ENCODE measurements at places on chromosomes 2 and 18. TPM values are rescaled to one million over a fixed set of nuclear protein-coding genes. Genes with fewer than 3 reads are reported as not detected.

REG1A gene
- not detected for total RNA-seq

TNS1 gene
- total RNA-seq, result 3.2 TPM

COX5B gene
- total RNA-seq, result 246 TPM

DNA sequence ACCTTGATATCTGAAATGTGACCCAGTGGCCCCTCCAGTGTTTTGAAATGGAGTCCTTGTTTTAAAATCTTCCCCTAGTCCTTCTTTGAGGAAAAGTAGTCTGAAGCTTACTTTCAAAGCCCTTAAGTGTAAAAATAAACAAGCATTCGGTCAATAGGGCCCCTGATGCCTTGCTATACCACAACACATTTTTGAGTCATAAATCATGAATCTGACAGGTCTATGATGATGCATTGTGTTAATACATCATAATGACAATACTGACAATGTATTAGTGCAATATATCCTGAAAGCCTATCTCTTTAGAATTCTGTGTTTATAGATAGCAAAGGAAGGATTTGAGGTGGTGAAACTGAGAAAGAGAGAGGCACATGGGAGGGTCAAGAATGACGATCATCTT is 464.2 kb downstream of the MEIS1 start:
- no peak for DNase-seq

IHH gene
- 0.11 TPM for total RNA-seq

- no peak for DNase-seq
Measured at GRCh38 chr18:33014060-33014796, 241.4 kb upstream of the KLHL14 start.

GRCh38 chr2:209977386-209978239 is 24.8 kb upstream of the RPE start:
- DNase-seq, result no peak

PROM2 gene
- total RNA-seq, result 4.0 TPM

ATP6V1B1 gene
- total RNA-seq, result not detected

DNA sequence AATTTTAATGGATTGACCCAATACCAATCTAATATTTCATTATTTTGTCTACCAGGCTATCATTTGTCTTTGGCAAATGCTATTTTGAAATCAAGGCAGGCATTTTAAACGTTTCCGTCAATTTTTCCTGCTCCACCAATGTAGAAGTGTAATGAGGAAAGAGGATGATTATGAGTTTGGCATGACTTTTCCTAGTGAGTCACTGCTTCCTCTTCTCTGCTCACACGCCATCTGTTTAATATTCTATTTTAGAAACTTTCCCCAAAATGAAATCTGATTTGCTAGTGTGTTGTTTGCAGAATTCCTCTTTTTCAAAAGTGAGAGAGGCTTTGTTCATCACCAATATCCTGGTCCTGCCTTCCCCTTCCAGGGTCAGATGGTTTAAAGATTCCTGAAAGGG is 42.5 kb upstream of the PID1 start:
- DNase-seq, result no peak

DNA sequence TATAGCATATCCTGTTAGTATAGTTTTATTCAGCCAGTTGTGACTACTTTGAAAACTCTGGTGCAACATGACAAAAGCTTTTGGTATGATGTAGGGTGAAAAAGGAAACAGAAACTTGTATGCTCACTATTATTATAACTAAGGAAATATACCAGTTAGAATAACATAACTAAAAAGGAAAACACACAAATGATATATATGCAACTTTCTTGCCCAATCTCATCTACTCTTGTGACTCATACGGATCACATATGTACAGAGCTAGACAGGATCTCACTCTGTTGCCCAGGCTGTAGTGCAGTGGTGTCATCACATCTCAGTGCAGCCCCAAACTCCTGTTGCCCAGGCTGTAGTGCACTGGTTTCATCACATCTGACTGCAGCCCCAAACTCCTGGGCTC is 12.4 kb upstream of the TLK1 start:
- DNase-seq, result no peak

KCNF1 gene
- 3.2 TPM for total RNA-seq

ADD2 gene
- 124 TPM for total RNA-seq

XDH gene
- total RNA-seq, result 1.6 TPM

- DNase-seq, result no peak
Measured at GRCh38 chr2:161905389-161906046, 168.5 kb downstream of the DPP4 start.

GRCh38 chr2:196144513-196145126 is 26.8 kb downstream of the STK17B start:
- DNase-seq, result no peak

KRTCAP3 gene
- total RNA-seq, result 57.3 TPM

STARD6 gene
- total RNA-seq, result not detected

GRCh38 chr2:177419274-177419673 is 26.7 kb downstream of the AGPS start:
- DNase-seq, result no peak

SPAST gene
- total RNA-seq, result 30.8 TPM

TLX2 gene
- 0.20 TPM for total RNA-seq

- DNase-seq, result no peak
Measured at GRCh38 chr2:170498619-170499018, 216.5 kb upstream of the SP5 start.

DNA sequence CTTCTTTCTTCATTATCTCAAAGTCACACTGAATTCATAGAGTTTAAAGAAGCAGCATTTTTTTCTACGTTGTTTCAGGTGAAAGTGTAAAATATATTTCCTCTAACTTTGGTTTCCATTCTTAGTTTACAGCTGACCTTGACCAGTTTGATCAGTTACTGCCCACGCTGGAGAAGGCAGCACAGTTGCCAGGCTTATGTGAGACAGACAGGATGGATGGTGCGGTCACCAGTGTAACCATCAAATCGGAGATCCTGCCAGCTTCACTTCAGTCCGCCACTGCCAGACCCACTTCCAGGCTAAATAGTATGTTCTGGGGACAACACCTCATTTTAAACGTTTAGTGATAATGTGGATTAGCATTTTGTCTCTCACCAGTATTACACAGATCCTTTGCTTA is 82.4 kb downstream of the PTRHD1 start:
- DNase-seq, result no peak

DPP4 gene
- total RNA-seq, result 2.8 TPM

DNA sequence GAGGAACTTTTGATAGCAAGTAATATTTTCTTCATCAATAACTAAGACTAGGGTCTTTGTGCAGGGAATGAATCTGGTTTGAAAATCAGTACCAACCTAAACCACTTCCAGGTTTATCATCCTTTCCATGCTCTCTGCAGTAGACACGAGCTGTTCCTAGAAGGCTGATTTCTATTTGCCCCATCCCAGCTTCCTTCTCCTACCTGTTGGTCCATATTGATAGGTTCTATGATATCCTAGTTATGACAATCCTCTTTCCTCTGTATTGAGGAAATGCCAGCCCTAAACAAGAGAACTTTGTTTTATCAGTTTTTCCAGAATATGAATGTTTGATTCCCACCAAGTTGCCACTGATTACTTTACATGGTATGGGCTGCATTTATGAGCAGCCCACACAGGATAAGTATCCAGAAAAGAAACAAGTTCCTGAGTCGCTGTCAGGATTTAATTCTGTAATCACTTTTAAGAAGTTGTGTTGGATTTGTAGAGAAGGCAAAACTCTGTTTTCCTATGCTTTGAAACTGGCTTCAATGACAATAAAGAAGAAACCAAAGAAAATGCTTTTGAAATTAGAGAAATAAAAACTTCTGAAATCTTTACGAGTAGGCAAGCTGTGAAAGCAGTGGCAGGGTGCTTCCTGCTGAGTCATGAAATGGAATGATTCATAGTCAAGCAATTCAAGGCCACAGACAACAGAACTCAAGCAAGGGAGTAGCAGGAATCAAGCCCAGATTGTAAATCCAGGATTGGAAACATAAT is 37.3 kb upstream of the TANK start:
- DNase-seq, result no peak

RAB1A gene
- 112 TPM for total RNA-seq

KIDINS220 gene
- 29.3 TPM for total RNA-seq

GRCh38 chr2:102111823-102112222 is 30.7 kb upstream of the IL1R1 start:
- no peak for DNase-seq

- no peak for DNase-seq
Measured at GRCh38 chr2:190181123-190181669, 118.7 kb upstream of the MSTN start.

GRCh38 chr2:17166506-17166905 is 351.7 kb downstream of the RAD51AP2 start:
- DNase-seq, result no peak

DNA sequence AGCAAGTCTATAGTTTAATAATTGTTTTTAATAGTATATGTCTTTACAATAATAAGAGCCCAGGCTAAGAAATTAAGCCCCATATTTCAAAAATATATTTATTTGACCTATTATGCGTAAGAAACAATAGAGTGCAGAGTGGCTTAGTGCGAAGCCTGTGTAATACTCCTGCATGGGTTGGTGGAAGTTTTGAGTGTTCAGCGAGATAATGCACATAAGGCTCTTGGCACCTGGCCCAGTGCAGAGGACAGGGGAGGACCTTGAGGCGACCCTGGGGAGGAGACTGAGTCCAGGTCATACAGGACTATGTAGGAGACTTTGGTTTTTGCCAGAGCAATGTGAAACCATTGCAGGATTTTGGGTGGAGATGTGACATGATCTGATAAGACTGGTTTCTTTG is 132.4 kb upstream of the ST6GAL2 start:
- no peak for DNase-seq

- no peak for DNase-seq
Measured at GRCh38 chr2:12054956-12055618, 308.7 kb downstream of the LPIN1 start.

DNA sequence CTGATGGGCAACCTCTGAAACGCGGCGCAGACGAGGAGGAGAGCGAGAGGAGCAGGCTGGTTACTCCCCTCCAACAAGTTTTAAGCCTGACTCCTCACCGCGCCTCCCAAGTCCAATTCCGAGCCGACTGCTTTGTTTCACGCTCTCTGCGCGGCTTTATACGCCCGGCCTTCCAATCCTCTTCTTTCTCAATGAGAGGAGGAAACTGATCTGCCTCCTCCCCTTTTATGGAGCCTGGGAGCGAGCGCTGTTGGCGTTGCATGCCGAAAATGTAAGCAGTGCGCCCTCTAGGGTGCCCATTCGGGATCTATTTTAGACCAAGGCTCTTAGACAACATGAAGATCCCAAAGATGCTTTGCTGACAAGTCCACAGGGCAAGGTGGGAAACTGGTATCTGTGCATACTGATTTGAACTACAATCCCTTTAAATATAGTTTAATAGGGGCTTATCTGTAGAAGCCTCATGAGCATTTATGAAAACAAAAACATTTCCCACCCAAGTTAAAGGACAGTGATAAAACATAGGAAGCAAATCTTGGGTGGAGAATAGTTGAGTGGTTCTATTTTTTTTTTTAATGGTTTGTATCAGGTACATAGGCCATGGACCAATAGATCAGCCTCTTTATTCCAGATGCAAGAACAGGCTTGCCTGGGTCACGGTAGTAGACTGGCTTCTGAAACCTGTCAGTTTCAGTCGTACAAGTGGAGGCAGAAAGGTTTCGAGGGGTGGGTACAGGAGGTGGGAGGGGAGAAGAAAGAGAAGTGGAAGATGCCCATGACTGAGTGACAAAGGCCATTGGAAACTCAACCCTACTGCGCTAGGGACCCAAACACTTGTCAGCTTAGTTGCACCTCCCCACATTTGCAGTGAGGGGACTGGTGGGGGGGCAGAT is at the start of gene RND3:
RND3 (minus strand) TSS at position 131 of the 893 bp plus-strand sequence. CDS start 250 bp downstream, outside the sequence.
- DNase-seq, result peak; percentile 96

MAL gene
- total RNA-seq, result not detected

DNA sequence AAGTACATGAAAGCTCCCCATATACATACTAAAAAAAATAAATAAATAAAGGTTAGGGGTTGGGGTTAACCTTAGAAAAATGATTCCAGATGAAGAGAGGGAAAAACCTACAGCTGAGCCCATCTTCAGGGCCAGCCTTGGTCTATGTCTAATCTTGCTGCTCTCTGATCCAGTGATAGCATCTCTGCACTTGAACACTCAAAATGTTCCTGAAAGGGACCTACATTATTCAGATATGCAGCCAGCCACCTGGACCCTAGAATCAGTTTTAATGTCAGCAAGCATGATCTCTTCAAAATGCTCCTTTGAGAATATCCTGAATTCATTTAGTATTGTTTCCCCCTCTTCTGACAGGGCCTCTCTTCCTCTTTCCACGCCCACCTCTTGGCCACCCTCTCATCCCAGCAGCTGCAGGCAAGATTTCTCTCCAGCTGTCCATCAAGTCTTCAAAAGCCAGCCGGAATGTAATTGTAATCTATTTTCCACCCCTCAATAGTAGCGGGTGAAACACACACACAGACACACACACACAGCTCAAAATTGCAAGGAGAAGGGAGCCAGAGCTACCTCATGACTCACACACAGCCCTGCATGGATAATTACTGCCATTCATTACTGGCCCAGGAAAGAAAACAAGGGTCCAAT is 135.5 kb downstream of the MYO3B start:
- DNase-seq, result no peak

- no peak for DNase-seq
Measured at GRCh38 chr2:98623657-98624056, 15.3 kb downstream of the UNC50 start.

SPP2 gene
- total RNA-seq, result not detected

DNA sequence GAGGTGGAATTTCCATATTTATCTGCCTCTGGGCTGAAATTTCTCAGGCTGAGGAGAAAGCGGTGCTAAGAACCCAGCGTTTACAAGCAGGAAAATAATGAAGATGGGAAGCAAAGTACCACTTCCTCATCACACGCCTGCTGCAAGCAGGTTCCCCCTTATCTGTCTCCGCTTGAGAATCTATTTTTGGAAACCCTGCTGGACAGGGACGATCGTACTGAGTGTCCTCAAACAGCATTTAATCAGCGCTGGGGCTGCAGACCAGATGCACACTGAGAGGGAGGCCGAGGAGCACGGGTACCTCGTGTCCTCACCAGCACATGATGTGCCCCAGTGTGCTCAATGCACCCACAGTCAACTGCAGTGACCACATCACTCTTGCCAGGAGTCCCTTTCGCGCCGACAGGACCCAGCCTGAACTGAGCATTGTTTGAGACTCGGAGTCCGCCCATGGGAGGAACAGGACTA is 160.4 kb downstream of the HDAC4 start:
- no peak for DNase-seq

MATN3 gene
- total RNA-seq, result 13.5 TPM

- DNase-seq, result no peak
Measured at GRCh38 chr2:232463701-232464543, 8.0 kb downstream of the ALPI start.

GRCh38 chr2:64165706-64166105 is 21.5 kb upstream of the PELI1 start:
- DNase-seq, result no peak

GRCh38 chr2:149394864-149395263 is 64.5 kb downstream of the LYPD6 start:
- no peak for DNase-seq

CD8B2 gene
- not detected for total RNA-seq
